ENCODE measurements at places on chromosomes 13 and 19. TPM values are rescaled to one million over a fixed set of nuclear protein-coding genes. Genes with fewer than 3 reads are reported as not detected.

SCN1B gene
- 1.1 TPM for total RNA-seq

POU2F2 gene
- total RNA-seq, result 57.3 TPM

ARRDC5 gene
- total RNA-seq, result 0.12 TPM

ZNF91 gene
- 34.7 TPM for total RNA-seq

GRCh38 chr19:17215127-17215971 lies at the start of gene USE1:
Gene USE1 (plus strand): TSS chr19:17215357. CDS start chr19:17215406, 49 bp downstream.
- H3K27ac ChIP-seq, result peak within 1 kb of the TSS; percentile 96
- H3K36me3 ChIP-seq, result peaks cover 28% of the 10 kb centered on the region
- peak within 1 kb of the TSS; percentile 84 for H3K4me3 ChIP-seq
- H3K4me1 ChIP-seq, result peaks cover 16% of the 10 kb centered on the region
- DNase-seq, result peak; percentile 92

GRCh38 chr19:656751-657559 lies 6.1 kb downstream of the RNF126 start:
- H3K36me3 ChIP-seq, result peaks cover 25% of the 10 kb centered on the region
- H3K4me3 ChIP-seq, result no peak overlapping the region
- no peak for DNase-seq

GRCh38 chr13:20124303-20124702 lies 36.5 kb downstream of the GJA3 start:
- DNase-seq, result no peak
- H3K4me1 ChIP-seq, result peaks cover 7% of the 10 kb centered on the region
- no peak overlapping the region for H3K4me3 ChIP-seq
- no peaks in the 10 kb centered on the region for H3K36me3 ChIP-seq

DNA sequence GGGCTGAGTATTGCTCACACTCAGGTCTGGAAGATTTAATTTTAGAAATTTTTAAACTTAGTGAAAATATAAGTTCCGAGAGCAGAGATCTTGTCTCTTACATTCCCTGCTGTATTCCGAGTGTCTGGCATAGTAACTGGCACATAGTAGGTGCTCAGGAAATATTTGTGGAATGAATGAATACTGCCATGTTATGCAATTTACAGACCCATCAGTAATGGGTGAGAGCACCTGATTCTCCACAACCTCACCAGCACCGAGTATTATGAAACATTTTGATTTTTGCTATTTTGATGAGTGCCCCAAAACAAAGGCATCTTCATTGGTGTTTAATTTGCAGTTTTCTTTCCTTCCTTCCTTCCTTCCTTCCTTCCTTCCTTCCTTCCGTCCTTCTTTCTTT lies 15.8 kb upstream of the CLASRP start:
- H3K4me3 ChIP-seq, result no peak overlapping the region
- H3K4me1 ChIP-seq, result no peaks in the 10 kb centered on the region
- no peak overlapping the region for H3K27ac ChIP-seq
- peaks cover 34% of the 10 kb centered on the region for H3K36me3 ChIP-seq

DNA sequence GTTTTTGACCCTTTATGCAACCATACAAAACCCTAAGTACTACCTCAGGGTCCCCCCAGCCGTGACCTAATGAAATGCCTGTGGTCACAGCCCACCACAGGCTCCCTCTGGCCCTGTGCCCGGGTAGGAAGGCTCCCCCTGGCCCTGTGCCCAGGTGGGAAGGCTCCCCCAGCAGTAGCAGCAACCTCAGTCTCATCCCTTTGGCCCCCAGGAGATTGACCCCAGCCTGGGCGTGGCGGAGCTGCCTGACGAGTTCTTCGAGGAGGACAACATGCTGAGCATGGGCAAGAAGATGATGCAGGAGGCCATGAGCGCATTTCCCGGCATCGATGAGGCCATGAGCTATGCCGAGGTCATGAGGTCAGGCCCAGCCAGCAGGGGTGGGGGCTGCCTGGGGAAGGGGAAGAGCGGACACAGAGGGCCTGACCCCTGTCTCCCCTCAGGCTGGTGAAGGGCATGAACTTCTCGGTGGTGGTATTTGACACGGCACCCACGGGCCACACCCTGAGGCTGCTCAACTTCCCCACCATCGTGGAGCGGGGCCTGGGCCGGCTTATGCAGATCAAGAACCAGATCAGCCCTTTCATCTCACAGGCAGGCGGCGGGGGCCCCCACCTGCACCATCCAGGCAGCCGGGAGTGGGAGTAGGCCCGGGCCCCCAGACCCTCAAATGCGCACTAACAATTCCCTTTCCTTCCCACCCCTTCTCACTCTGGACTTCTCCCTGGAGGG lies 6.3 kb upstream of the BEST2 start:
- H3K4me3 ChIP-seq, result no peak overlapping the region
- DNase-seq, result no peak
- peaks cover 4% of the 10 kb centered on the region for H3K4me1 ChIP-seq
- no peaks in the 10 kb centered on the region for H3K27me3 ChIP-seq
- H3K27ac ChIP-seq, result no peak overlapping the region

DNA sequence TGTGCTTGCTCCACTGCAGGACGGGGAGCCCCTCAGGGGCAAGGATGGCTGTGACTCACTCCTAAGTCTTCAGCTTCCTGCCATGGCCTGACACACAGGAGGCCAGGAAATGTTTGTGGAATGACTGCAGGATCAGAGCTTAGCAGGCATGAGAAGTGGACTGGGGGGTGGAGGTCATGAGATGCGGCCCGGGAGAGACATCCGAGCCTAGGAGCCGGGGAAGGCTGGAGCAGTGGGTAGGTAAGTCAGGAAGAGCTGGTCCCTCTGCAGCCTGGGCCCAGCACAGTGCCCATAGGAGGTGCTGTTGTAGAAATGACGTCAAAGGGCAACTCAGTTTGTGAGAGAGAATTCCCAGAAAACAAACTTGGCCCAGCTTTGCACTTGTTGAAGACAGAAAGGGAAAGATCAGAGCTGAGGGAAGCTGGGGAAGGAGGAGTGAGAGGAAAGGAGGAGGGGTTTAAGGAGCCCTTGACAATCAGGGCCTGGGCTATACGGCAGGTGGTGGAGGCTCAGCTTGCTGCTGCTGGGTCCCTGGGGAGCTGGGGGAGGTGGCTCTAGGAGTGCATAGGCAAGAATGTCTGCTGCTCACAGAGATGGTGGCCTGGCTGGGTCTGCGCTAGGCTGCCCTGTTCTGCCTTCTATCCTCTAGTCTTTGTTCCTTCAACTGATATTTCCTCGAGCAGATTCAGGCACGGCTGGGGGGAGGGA lies 18.5 kb downstream of the POU2F2 start:
- peaks cover 46% of the 10 kb centered on the region for H3K4me1 ChIP-seq
- peaks cover 44% of the 10 kb centered on the region for H3K36me3 ChIP-seq

RAB20 gene
- total RNA-seq, result 2.1 TPM

- no peaks in the 10 kb centered on the region for H3K36me3 ChIP-seq
- H3K27ac ChIP-seq, result no peak overlapping the region
- no peaks in the 10 kb centered on the region for H3K4me1 ChIP-seq
- peaks cover 2% of the 10 kb centered on the region for H3K27me3 ChIP-seq
Observed at GRCh38 chr13:76380446-76381065, 505.6 kb downstream of the KCTD12 start.

GRCh38 chr13:94454906-94455305 lies 24.6 kb downstream of the DCT start:
- no peak overlapping the region for H3K4me3 ChIP-seq
- no peaks in the 10 kb centered on the region for H3K27me3 ChIP-seq
- peak; percentile 54 for DNase-seq
- H3K27ac ChIP-seq, result no peak overlapping the region

ZNF486 gene
- 12.5 TPM for total RNA-seq

- H3K4me3 ChIP-seq, result no peak overlapping the region
- no peaks in the 10 kb centered on the region for H3K4me1 ChIP-seq
Observed at GRCh38 chr19:45302416-45302815, 20.3 kb downstream of the CKM start.

DNA sequence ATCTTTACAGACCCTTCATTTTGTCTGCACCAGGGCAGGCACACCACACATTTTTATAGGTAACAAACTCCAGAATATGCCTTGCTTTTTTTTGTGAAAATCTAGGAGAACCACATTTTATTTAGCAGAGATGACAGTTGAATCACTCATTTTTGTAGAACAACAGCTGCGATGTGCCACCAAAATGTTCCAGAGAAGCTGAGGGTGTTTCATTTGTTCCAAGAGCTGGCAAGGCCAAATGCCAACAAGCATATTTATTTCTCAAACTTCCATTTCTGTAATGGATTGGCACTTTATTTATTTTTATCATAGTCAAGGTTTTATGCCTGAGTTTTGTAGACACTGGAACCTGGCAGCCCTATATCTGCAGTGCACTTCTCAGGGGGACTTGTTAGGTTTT lies 10.4 kb downstream of the OLFM4 start:
- no peak overlapping the region for H3K27ac ChIP-seq
- no peak overlapping the region for H3K4me3 ChIP-seq
- DNase-seq, result no peak
- H3K27me3 ChIP-seq, result peaks cover 1% of the 10 kb centered on the region

DNA sequence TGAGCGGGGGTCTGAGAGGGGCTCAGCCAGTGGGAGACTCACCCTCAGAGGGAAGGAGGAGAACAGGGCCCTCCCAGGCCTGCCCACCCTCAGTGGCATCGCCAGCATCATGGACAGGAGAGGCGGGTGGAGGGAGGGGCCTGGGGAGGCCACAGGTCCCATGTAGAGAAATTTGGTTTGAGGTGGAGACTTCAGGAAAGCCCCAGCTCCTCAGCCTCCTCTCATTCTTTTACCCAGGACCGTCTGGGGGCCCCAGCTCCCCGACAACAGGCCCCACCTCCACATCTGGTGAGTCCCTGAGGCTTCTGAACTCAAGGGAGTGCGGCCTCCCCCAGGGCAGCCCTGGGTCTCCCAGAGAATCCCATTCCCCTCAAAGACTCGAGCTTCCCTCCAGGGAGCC lies 3.1 kb downstream of the LILRB1 start:
- no peak overlapping the region for H3K27ac ChIP-seq
- peaks cover 2% of the 10 kb centered on the region for H3K4me1 ChIP-seq
- DNase-seq, result no peak
- no peak overlapping the region for H3K4me3 ChIP-seq

RELB gene
- 63.1 TPM for total RNA-seq

- H3K36me3 ChIP-seq, result peaks cover 1% of the 10 kb centered on the region
- H3K27me3 ChIP-seq, result no peaks in the 10 kb centered on the region
- H3K4me3 ChIP-seq, result no peak overlapping the region
- H3K4me1 ChIP-seq, result peaks cover 13% of the 10 kb centered on the region
- H3K27ac ChIP-seq, result no peak overlapping the region
- DNase-seq, result no peak
Observed at GRCh38 chr19:2549701-2550191, 73.8 kb downstream of the GADD45B start.

SETDB2 gene
- 13.9 TPM for total RNA-seq

GRCh38 chr13:36242761-36243160 lies 28.4 kb upstream of the SOHLH2 start:
- H3K27me3 ChIP-seq, result no peaks in the 10 kb centered on the region
- no peak overlapping the region for H3K4me3 ChIP-seq
- no peaks in the 10 kb centered on the region for H3K4me1 ChIP-seq
- H3K36me3 ChIP-seq, result no peaks in the 10 kb centered on the region
- no peak for DNase-seq

ZNF737 gene
- total RNA-seq, result 9.0 TPM

GRCh38 chr19:29645911-29646310 lies 19.4 kb upstream of the PLEKHF1 start:
- no peaks in the 10 kb centered on the region for H3K36me3 ChIP-seq
- H3K27me3 ChIP-seq, result no peaks in the 10 kb centered on the region
- H3K4me3 ChIP-seq, result peak overlapping the region; percentile 21

MIA gene
- total RNA-seq, result 1.00 TPM

DNA sequence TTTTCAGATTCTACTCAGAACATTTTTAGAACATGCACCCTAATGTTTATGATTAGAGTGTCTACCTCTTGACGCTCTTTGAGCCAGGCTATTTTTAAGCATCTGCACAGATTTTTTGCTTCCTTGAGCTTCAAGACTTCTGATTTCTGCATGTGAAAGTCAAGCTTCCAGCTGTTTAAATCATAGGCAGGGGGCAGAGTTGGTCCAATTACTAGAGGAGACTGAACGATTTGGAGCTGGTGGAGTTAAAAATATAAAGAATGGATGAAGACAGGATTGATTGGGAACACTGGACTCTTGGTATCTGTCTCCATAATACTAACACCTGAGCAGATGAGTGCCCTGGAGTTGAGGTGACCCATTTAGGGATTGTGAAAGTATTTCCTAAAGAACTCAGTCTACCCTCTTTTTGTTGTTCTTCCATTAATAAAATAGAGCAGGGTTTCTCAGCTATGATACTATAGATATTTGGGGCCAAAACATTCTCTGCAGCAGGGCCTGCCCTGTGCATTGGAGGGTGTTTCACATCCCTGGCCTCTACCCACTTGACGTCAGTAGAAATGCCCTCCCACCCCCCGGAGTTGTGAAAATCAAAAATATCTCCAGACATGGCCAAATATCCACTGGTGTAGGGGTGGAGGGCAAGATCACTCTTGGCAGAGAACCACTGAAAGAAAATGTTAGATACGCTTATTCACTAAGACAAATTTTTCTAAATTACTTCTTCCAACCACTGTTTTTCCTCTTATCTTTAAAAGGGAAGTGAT lies 160.1 kb downstream of the COG6 start:
- no peak overlapping the region for H3K27ac ChIP-seq
- no peaks in the 10 kb centered on the region for H3K27me3 ChIP-seq
- no peak for DNase-seq
- no peaks in the 10 kb centered on the region for H3K4me1 ChIP-seq
- H3K36me3 ChIP-seq, result no peaks in the 10 kb centered on the region

CABP5 gene
- not detected for total RNA-seq

- no peak for DNase-seq
- H3K27me3 ChIP-seq, result no peaks in the 10 kb centered on the region
- H3K4me3 ChIP-seq, result no peak overlapping the region
- H3K36me3 ChIP-seq, result no peaks in the 10 kb centered on the region
- peaks cover 2% of the 10 kb centered on the region for H3K4me1 ChIP-seq
- H3K27ac ChIP-seq, result no peak overlapping the region
Observed at GRCh38 chr13:25923217-25924085, 128.4 kb downstream of the SHISA2 start.

DNA sequence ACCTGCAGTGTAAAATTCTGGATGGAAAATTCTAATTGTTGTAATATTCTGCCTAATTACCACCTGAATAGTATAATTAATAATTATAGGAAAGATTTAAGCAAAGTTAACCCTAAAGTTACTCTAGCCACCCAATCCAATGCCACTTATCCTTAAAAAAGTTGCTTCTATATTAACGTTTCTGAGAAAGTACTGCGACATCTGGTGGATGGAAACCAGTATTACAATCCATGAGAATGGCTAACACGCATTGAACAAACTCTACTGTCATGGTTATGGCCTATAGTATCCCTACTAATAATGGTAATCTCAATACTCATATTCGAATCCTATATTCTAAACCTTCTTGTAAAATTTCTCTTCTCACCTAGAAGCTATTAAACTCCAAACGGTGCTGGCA lies 1551.8 kb downstream of the SLITRK1 start:
- H3K4me1 ChIP-seq, result no peaks in the 10 kb centered on the region
- H3K27me3 ChIP-seq, result no peaks in the 10 kb centered on the region
- no peak for DNase-seq
- no peaks in the 10 kb centered on the region for H3K36me3 ChIP-seq
- no peak overlapping the region for H3K27ac ChIP-seq

All from activated CD4-positive, alpha-beta memory T cell treated with anti-CD3 and anti-CD28 coated beads for 36 hours (primary cell).